ENCODE measurements at places on chromosomes 7 and 10. TPM values are rescaled to one million over a fixed set of nuclear protein-coding genes. Genes with fewer than 3 reads are reported as not detected.

The CACUL1 gene
- polyA plus RNA-seq = 26.3 TPM

- peak; percentile 78 for DNase-seq
Observed at GRCh38 chr7:93551063-93551895, 23.2 kb downstream of the CALCR start.

The SLC26A5 gene
- polyA plus RNA-seq = not detected

DNA sequence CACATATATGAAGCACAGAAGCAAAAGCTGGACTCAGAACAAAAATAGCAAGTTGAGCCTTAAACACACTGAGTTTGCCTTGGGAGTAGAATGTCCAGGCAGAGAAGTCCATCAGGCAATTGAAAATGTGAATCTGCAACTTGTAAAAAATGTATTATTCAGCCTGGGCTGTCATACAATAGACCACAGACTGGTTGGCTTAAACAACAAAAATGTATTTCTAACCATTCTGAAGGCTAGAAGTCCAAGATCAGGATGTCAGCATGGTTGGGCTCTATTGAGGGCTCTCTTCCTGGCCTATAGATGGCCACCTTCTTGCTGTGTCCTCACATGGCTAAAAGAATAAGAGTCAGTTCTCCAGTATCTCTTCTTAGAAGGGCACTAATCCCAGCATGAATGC, 76.5 kb upstream of the CAPZA2 start:
- no peak for DNase-seq

GRCh38 chr7:39414224-39415035, 151.8 kb upstream of the YAE1 start:
- peak; percentile 66 for DNase-seq

DNA sequence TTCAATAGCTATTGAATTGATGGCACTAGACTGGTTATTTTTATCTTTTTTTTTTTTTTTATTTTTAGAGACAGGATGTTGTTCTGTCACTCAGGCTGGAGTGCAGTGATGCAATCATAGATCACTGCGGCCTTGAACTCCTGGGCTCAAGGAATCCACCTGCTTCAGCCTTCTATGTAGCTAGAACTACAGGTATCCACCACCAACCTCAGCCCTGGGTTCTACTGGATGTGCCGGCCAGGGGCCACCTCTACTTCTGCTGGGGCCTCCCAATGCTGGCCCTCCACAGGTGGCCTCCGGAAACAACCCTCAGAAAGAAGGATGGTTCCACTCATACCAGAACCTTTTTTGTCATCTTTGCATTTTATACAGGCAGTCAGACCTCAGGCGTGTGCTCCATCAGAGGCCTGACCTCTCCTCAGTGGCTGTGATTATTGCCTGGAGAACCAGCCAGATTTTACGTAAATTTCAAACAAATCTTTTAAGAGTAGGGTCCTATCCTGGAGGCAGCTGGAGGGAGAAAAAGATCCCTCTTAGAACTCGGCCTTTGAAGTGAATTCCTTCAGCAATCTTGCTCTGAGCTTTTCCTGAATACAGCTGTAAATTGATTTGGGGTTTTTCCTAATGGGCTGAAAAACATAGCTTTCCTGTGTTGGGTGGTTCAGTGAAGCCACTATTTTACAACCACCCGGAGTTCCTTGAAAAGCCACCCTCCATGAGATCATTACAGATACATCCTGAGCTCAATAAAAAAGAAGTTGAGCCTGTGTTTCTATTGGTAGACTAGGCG, 110.0 kb downstream of the SPAG6 start:
- no peak for DNase-seq

- DNase-seq = peak; percentile 91
Observed at GRCh38 chr7:155003376-155004214, 671 bp upstream of the PAXIP1 start.

DNA sequence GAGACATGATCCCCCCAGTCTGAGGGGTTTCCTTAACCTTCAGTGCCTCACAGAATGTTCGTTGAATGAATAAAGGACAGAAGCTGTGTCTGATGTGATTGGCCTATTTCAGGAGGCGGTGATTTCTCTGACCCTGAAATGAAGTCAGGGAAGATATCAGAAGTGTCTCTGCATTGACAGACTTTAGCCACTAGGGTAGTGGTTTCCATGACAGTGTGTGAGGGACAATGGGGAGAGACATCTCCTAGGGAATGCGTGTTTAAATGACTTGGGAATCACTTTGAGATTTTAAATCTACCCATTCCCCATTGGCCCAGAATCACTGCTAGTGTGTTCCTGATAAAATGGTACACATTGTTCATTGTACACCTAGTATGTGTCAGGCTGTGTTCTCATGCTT, 132.0 kb downstream of the CFAP58 start:
- no peak for DNase-seq

GRCh38 chr7:149154056-149154455, 6.8 kb downstream of the ZNF398 start:
- DNase-seq = no peak

The LOXL4 gene
- 320 TPM for polyA plus RNA-seq

DNA sequence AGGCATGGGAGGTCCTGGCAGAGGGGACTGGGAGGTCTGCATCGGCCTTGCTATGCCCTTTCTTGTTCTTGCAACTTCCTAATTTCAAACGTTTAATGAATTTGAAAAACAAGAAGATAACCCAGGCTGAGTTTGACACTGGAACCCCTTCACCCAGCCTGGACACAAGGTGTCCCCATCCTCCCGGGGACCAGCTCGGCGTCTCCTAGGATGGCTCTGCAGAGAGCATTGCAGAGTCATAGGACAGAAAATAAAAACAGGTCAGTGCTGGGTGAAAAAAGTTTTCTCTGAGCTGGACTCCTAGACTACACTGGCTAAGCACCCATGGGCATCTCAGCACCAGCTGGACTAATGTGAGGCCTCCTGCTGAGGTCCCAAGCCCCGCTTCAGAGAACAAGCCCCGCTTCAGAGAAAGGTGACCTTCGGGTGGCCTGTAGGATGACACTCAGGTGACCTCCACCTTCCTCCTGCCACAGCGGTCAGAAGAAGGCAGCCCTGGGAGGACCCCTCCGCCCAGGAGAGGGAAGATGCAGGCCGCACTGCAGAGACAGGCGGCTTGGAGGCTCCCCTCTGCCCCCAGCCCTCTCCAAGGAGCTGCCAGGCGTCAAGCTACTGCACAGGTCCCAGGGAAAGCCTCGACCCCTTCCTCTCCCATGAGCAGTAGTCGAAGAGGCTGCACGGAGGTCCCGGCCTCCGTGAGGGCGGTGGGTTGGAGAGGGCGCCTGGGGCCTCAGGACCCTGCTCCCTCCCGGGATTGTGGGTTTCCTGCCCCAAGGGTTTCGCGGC, 9.3 kb upstream of the UNCX start:
- no peak for DNase-seq

The CD36 gene
- 0.48 TPM for polyA plus RNA-seq

DNA sequence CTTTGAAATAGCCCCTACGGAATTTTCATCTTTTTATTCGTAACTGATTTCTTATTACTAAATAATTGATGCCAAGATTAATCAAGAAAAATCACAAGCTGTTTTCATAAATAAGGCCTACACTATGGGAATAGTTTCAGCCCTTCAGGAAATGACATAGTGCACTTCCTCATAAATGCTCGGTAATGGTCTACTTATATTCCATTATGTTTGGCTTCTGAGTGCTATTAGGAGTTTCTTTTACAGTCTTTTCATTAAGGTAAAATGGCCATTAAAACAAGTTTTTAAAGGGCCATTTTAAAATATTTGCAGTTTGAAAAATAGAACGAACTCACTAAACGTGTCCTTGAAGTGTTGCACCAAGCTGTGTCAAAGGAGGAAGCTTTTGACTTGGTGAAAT, 174.5 kb downstream of the DNAH11 start:
- no peak for DNase-seq

GRCh38 chr7:991729-992656, 9.0 kb downstream of the CYP2W1 start:
- peak; percentile 23 for DNase-seq

GRCh38 chr7:76286842-76287403, 15.6 kb upstream of the HSPB1 start:
- DNase-seq = no peak

The PRKG1 gene
- polyA plus RNA-seq = 10.7 TPM

DNA sequence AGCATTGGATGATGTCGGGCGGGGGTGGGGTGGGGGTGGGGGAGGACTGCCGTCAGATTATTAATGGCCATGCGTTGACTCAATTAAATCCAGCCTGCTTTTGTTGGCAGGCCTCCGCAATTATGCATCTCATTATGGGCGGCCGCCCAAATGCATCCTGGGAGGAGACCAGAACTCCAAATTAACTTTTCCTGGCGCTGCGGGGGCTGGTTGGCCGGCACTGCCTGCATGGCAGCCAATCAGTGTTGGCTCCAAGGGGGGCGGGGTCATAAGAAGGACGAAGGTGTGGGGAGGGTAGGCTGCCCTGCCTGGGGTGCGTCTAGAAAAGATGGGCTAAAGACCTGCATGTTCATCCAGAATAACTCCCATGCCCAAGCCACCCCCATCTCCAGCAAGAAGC, 83.9 kb upstream of the PAX2 start:
- DNase-seq = no peak

- DNase-seq = no peak
Observed at GRCh38 chr7:94998266-94999068, 91.1 kb downstream of the PPP1R9A start.

DNA sequence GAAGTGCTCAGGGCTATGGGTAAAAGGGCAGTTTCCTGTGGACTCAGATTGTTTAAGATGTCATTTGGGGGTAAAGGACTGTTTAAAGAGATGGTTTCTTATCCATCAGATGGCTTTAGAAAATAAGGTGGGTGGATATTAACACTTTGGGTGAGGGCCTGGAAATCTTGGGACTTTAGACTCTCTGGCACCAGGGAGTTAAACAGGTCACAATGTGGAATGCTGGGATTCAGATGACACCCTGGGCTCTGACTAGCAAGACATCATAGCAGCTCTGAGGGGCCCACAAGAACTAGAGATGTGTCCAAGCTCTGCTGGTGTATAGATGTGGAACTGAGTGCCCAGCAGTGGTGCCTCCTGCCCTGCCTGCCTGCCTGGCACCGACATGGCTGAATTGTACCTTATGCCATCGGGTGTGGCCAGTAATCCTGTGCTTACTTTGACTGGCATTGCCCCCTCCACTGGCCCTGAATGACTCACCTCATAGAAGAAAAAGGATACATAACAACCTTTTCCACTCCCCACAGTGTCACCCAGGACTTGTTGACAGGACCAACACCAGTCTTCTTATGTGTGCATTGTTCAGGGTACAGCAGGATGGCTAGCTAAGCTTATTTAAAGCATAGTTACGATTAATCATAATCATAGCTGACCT, 100.0 kb upstream of the PRR15 start:
- DNase-seq = no peak

The SLC18A2 gene
- 1.2 TPM for polyA plus RNA-seq

GRCh38 chr10:131314799-131315198, 3.3 kb upstream of the TCERG1L start:
- no peak for DNase-seq

The OR2A1 gene
- 0.10 TPM for polyA plus RNA-seq

DNA sequence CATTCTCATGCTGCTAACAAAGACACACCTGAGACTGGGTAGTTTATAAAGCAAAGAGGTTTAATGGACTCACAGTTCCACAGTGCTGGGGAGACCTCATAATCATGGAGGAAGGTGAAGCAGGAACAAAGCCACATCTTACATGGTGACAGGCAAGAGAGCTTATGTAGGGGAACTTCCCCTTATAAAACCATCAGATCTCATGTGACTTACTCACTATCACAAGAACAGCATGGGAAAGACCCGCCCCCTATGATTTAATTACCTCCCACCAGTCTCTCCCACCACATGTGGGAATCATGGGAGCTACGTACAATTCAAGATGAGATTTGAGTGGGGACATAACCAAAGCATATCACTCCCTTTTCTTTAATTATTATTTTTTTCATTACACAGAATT, 16.6 kb downstream of the COL28A1 start:
- DNase-seq = no peak

DNA sequence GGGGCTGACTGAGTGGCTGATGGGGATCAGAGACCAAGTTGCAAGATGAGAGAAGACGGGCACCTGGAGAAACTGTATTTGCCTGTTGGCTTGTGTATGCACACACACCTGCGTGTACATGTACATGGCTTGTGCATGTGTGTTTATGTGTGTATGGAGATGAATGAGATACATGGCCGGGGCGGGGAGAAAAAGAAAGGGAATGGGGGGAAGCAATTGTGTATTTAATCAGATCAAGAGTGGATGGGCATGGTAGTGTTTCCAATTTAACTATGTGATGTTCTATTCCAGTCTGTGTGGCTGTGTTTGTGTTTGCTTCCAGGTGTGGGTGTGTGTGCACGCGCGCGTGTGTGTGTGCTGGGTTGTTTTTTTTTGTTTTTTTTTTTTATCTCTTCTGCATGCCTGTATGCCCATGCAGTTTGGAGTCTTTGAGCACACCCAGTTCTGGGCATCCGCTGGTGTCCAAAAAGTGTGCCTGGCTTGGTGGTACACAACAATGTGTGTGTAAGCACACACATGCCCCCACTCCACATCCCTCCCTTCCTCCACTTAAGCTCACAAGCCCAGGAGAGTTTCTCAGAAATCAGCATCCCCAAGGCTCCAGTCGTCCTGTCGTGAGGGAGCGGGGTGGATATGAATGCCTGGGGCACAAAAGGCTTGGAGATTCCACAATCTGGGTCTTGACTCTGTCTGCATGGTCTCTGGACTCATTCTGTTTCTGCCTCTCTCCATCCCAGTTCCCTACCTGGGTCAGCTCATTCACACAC, 2.5 kb upstream of the VGF start:
- no peak for DNase-seq

The IL15RA gene
- 4.9 TPM for polyA plus RNA-seq

GRCh38 chr7:129671266-129671665, 59.7 kb downstream of the NRF1 start:
- DNase-seq = no peak

GRCh38 chr7:46131916-46132795, 211.1 kb upstream of the IGFBP3 start:
- DNase-seq = peak; percentile 34

- peak; percentile 25 for DNase-seq
Observed at GRCh38 chr7:131363719-131364118, 36.0 kb downstream of the MKLN1 start.

The EFCAB10 gene
- 0.25 TPM for polyA plus RNA-seq

DNA sequence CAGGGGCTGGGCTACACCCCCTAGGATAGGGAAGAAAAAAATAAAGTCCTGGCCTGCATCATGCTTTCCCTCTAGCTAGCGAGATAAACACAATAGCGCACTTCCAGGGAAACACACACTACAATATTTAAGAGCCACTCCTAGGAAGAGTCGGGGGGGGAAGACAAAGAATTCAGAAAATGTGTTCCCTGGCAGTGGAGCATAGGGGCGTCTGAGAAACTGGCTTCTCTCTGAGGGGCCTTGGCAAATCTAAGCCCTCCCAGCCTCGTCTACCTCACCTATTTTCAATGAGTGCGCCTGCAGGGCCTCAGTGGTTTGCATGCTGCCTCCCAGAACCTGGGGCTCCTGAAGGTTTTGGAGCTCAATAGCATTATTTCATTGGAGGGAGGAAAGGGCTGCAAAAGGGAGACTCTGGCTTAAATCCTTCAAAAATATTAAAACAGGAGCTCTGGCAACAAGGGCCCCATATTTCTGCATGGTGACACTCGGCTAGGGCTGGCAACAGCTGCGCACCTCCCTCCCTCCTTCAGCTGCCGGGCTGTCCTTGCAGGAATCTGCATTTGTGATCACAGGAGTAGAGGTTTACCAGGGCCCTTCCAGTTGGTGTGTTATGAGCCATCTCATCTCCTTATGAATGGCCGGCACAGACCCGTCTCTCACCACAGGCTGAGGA, 10.8 kb downstream of the ANXA11 start:
- no peak for DNase-seq

GRCh38 chr10:131131726-131132591, 179.6 kb downstream of the TCERG1L start:
- DNase-seq = no peak

The MYO1G gene
- 0.14 TPM for polyA plus RNA-seq

GRCh38 chr7:47889723-47890122, 58.5 kb downstream of the PKD1L1 start:
- DNase-seq = no peak

The PKD2L1 gene
- not detected for polyA plus RNA-seq
